ENCODE measurements at places on chromosomes 1 and 21.

- DNase-seq = no peak
Measured at GRCh38 chr1:5750186-5751162, 241.8 kb downstream of the NPHP4 start.

- DNase-seq = no peak
Measured at GRCh38 chr1:216958569-216958968, 235.3 kb upstream of the ESRRG start.

GRCh38 chr1:62840555-62840954, 56.6 kb downstream of the ATG4C start:
- DNase-seq = no peak

DNA sequence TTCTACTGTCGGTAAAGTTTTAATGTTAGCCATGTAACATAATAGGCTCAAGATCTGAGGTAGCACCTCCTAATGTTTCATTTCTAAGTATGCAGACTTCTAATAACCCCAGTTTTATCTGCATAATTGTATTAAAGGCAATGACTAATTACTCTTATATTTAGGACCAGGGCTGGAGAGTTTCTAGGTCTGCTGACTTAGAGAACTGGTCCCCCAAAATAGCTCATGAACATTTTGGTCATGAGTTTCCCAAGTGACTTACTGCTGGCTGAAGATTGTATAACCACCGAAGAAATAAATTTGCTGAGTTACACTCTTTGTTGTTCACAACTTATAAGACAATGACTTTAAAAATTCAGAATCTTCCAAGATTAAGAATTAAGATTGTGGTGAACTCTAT, 197.8 kb upstream of the TNR start:
- no peak for DNase-seq

- no peak for DNase-seq
Measured at GRCh38 chr1:12851779-12852178, 3.3 kb upstream of the HNRNPCL1 start.

Measured in activated T-helper 1 cell treated with Interleukin-2 at 50 U/mL for 16 hours (primary cell).